ENCODE measurements at places on chromosomes 2 and 18.

DNA sequence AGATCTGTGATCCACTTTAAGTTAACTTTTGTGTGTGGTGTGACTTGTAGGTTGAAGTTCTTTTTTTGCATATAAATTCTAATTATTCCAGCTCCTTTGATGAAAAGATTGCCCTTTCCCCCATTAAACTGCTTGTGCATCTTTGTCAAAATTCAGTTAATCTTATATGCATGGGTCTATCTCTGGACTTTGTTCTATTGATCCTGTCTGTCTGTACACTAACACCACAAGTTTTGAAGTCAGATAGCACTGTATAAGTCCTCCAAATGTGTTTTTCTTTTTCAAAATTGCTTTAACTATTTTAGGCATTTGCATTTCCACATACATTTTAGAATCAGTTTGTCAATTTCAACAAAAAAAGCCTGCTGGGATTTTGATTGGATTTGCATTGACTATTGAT lies 137.6 kb downstream of the BCL11A start:
- DNase-seq, result no peak

- DNase-seq, result no peak
Observed at GRCh38 chr2:239132156-239132709, 268.6 kb downstream of the HDAC4 start.

DNA sequence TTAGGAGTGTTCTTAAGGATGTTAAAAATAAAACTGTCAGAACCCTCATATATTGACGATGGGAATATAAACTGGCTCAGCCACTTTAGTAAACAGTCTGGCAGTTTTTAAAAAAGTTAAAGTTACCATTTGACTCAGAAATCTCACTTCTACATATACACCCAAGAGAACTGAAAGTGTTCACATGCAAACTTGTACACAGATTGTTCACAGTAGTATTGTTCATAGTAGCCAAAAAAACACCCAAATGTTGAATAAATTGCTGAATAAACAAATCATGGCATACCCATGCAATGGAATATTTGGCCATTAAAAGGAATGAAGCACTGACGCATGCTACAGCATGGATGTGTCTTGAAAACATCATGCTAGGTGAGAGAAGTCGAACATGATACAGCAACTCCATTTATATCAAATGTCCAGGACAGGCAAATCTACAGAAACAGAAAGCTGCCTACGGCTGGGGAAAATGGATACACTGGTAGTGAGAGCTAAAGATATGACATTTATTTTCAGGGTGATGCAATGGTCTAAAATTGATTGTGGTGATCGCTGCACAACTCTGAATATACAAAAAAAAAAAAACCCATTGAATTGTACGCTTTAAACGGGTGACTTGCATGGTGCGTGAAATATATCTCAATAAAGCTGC lies 10.1 kb downstream of the RPL31 start:
- no peak for DNase-seq

- no peak for DNase-seq
Observed at GRCh38 chr2:101847661-101848339, 144.0 kb upstream of the IL1R2 start.

DNA sequence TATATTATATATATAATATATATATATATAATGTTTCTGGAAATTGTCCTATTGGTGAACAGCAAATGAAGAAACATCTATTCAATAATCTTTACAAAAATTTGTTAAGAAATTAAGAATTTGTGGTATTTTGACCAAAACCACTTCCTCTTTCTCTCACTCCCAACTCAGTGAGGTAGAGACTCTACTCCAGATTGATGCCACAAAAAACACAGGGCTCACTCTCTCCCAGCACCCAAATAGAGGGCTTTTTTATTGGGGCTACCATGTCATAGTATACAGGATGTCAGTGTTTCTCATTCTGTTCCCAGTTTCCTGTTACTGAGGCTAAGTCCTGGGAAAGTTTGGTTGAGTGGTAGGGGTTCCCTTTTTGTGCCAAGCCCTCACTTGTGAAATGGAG lies 1155.4 kb downstream of the BCL11A start:
- DNase-seq, result no peak

Measured in germinal center (tissue), 1 donor.